ENCODE measurements at places on chromosomes 7 and 10. TPM values are rescaled to one million over a fixed set of nuclear protein-coding genes. Genes with fewer than 3 reads are reported as not detected.

BHLHA15 gene
- not detected for total RNA-seq

AVPI1 gene
- total RNA-seq = 195 TPM

DNA sequence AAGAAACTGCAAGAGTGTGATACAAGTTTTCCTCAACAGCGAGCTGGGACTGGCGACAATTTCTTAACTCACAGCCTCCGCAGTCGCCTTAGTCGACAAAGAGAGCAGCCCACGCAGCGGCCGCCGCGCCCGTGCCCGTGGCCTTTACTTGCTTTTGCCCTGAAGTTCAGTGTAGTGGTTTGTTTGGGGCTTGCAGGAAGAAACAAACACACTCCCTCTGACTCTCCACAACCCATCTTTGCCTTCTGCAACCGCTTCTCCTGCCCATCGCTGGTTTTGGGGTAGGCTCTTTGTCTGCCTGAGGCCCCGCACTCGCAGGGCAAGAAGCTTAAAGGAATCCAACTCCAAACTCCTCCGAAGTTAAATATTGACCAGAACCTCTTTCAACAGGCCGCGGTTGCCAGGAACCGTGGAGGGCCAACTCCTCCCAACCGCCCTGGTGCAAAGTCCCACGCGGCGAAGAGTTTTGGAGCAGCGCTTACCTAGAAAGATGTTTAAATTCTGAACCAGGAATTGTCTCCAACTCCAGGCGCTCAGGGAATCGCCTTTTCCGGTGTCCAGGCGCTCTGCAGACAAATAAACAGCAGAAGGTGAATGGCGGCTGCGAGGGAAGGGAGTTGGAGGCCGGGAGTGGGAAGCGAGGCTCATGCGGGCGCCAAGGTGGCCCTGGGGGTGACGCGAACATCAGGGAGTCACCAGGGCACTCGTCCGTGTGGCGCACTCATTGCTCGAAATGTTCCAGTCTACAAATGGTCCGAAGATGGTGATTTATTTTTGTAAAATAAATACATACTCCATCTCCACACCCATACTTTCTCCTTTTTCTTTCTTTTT, 8.3 kb downstream of the HOXA4 start:
- DNase-seq = no peak

DNA sequence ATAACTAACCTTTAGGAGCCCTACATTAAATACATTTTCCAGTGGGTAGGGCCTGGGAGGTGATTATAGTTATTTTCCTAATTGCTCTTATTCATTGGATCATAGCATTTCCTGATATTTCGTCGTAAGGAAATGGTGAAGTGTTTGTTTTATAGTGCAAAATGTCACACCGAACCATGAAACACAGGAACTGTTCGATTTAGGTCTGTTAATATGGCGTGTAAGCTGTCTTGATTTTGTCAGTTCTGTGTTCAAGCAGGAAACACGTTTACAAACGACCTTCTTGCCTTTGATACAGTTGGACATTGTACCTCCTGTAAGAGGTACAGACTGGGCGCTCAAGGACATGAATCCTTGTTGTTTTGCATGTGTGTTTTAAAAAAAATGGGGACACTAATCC, 14.8 kb downstream of the RBM17 start:
- no peak for DNase-seq

- DNase-seq = no peak
Observed at GRCh38 chr10:77463499-77463898, 174.1 kb downstream of the KCNMA1 start.

Data from omental fat pad (tissue), 4 donors.